T-helper 2 cell treated with Interferon-gamma antibody and Interleukin-4, amounts not matched to agents 100 ng/mL and 5 ng/mL, for 36 hours (primary cell): ENCODE measurements at places on chromosomes 12 and 14. TPM values are rescaled to one million over a fixed set of nuclear protein-coding genes. Genes with fewer than 3 reads are reported as not detected.

ING4 gene
- 20.7 and 21.3 TPM in 2 replicates for total RNA-seq

DNAJC22 gene
- total RNA-seq = 0.11 TPM in 1 of 2 replicates, not detected in the other

KLHL33 gene
- 0.05 and 0.11 TPM in 2 replicates for total RNA-seq

CLEC6A gene
- total RNA-seq = 0.09 TPM in 1 of 2 replicates, not detected in the other

EGLN3 gene
- 51.0 and 51.7 TPM in 2 replicates for total RNA-seq

KRT81 gene
- 0.11 TPM in 1 of 2 replicates, not detected in the other for total RNA-seq

SYCP3 gene
- 0.93 and 1.2 TPM in 2 replicates for total RNA-seq

THTPA gene
- total RNA-seq = 10.9 and 19.9 TPM in 2 replicates

NPAS3 gene
- not detected in 2 replicates for total RNA-seq

NFE2 gene
- total RNA-seq = not detected in 2 replicates

YLPM1 gene
- 80.4 and 80.8 TPM in 2 replicates for total RNA-seq

VWF gene
- total RNA-seq = 0.02 TPM in 2 replicates

SLC7A7 gene
- not detected in 2 replicates for total RNA-seq

RD3L gene
- not detected in 2 replicates for total RNA-seq

PPM1H gene
- 0.11 TPM in 1 of 2 replicates, not detected in the other for total RNA-seq

PLEKHD1 gene
- 0.09 and 0.16 TPM in 2 replicates for total RNA-seq

CBLN3 gene
- total RNA-seq = 5.0 and 5.5 TPM in 2 replicates

MDGA2 gene
- total RNA-seq = not detected in 2 replicates

ASIC1 gene
- total RNA-seq = 7.5 and 8.5 TPM in 2 replicates

PDE3A gene
- not detected in 2 replicates for total RNA-seq

TAS2R7 gene
- total RNA-seq = not detected in 2 replicates

ZNF891 gene
- total RNA-seq = 2.3 and 2.4 TPM in 2 replicates

BDKRB2 gene
- not detected in 2 replicates for total RNA-seq

PIK3C2G gene
- total RNA-seq = not detected in 2 replicates

SLC6A15 gene
- 0.05 TPM in 1 of 2 replicates, not detected in the other for total RNA-seq

SMIM41 gene
- total RNA-seq = not detected in 2 replicates

ATG2B gene
- total RNA-seq = 18.8 and 20.3 TPM in 2 replicates

FAM90A1 gene
- total RNA-seq = 0.09 and 0.36 TPM in 2 replicates

GPR33 gene
- not detected in 2 replicates for total RNA-seq

CIT gene
- total RNA-seq = 85.6 and 86.3 TPM in 2 replicates

CPNE6 gene
- total RNA-seq = not detected in 2 replicates

CLEC12A gene
- 1.8 TPM in 2 replicates for total RNA-seq

RPL6 gene
- 1,174 and 1,185 TPM in 2 replicates for total RNA-seq

GLS2 gene
- 0.55 and 0.89 TPM in 2 replicates for total RNA-seq

CFAP73 gene
- 0.34 TPM in 1 of 2 replicates, not detected in the other for total RNA-seq

CCDC85C gene
- total RNA-seq = 6.3 and 9.5 TPM in 2 replicates

WNT5B gene
- 0.27 and 0.75 TPM in 2 replicates for total RNA-seq

PLD4 gene
- total RNA-seq = 0.11 TPM in 2 replicates

RASSF8 gene
- total RNA-seq = 0.39 and 0.52 TPM in 2 replicates

CIROP gene
- not detected in 2 replicates for total RNA-seq

TMEM121 gene
- 4.1 and 4.6 TPM in 2 replicates for total RNA-seq

FAM186B gene
- total RNA-seq = 0.16 TPM in 1 of 2 replicates, not detected in the other

CLEC4C gene
- total RNA-seq = not detected in 2 replicates

NID2 gene
- total RNA-seq = 0.36 and 0.82 TPM in 2 replicates

KIF26A gene
- 0.45 and 0.55 TPM in 2 replicates for total RNA-seq

MYF5 gene
- not detected in 2 replicates for total RNA-seq

IAPP gene
- not detected in 2 replicates for total RNA-seq

DDX47 gene
- 80.6 and 85.5 TPM in 2 replicates for total RNA-seq

RNU4-1 gene
- 3,138 and 3,380 TPM in 2 replicates for total RNA-seq

OR4K2 gene
- total RNA-seq = not detected in 2 replicates

TAPBPL gene
- total RNA-seq = 45.8 and 49.0 TPM in 2 replicates

AQP6 gene
- total RNA-seq = not detected in 2 replicates
